ENCODE measurements at places on chromosomes 12 and 14.

DNA sequence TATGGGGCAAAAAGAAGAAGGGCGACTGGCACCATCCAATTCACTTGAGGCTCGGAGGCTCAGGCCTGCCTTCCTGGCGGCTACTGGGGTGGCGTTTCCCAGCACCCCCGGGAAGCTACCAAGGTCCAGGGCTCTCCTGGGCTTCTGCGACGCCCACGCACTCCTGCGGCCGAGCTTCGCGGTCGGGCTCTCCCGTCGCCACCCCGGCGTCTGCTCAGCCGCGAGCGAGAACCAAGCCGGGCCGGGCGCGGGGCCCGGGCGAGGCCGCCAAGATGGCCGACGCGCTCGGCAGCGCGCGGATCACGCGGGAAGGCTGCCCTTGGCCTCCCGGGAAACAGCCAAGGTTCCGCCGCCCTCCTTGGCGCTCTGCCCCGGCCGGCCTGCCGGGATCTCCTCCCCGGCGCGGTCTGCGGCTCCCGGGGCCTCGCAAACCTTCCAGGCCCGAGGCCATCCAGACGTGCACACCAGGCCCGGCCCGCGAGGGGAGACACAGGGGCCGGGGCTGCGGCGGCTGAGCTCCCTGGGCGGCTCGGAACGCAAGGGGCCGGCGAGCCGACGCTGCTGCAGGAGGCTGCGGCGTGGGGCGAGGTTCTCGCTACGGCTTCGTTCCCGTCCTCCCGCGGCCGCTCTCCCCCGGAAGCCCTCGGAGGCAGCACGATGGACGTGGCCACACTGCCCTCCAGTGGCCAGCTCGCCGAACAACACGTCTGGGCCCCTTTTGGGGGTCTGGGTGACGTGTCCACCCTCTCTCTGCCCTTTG, 23.5 kb upstream of the ZFP36L1 start:
- DNase-seq = peak; percentile 76

DNA sequence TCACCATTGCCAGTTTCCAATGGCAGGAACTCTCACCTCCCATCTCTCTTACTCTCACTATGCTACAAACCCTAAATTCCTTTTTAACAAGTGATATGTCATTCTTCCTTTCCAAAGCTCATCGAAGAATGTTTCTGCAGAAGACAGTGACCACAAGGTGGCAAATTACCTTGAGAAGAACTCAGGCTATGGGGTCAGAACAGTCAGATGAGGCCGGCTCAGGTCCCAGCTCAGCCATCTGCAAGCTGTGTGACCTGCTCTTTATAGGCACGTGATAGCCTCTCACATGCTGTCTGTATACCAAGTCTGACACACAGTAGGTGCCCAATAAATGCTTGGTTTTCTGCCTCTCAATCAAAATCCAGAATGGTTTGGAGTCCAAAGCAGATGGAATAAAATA, 80.7 kb downstream of the FOXN3 start:
- DNase-seq = no peak

GRCh38 chr12:24931666-24932405, 17.1 kb downstream of the BCAT1 start:
- no peak for DNase-seq

DNA sequence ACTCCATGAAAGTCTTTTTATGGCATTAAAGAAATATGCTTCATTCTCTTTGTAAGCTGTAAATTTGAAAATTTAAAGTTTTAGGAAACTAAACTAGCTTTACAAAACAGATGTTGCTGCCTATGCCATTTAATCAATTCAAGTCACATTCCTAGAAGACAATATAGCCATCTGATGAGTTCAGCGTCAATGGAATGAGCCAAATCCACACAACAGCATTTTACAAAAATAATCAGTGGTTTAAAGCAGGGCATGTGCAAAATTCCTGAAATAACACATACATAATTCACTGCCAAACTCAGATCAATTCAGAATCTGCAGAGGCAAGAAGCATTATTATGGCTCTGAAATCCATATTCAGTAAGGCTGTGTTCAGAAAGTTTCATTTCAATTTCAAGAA, 75.6 kb downstream of the MED13L start:
- DNase-seq = no peak

GRCh38 chr12:74722709-74723108, 185.1 kb downstream of the ATXN7L3B start:
- DNase-seq = no peak

DNA sequence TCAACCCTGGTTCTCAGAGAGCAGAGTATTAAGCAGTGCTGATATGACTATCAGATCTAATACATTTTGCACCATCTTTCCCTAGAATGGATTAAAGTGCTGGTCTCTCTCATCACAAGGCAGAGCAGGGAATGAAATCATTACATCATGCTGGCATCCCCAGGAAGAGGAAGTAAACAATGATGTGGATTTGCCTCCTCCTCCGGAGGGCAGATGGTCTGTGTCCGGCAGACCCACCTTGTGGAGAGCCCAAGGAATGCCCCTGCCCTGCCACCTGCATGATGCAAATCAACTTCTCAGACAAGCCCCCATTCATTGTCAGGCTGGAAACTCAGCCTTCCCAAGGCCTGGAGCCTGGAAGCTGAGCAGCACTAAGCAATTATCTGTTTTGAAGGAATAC, 1149.1 kb downstream of the VRK1 start:
- no peak for DNase-seq

- no peak for DNase-seq
These were observed 385.6 kb downstream of the ZFP36L1 start for GRCh38 chr14:68407285-68407684.

DNA sequence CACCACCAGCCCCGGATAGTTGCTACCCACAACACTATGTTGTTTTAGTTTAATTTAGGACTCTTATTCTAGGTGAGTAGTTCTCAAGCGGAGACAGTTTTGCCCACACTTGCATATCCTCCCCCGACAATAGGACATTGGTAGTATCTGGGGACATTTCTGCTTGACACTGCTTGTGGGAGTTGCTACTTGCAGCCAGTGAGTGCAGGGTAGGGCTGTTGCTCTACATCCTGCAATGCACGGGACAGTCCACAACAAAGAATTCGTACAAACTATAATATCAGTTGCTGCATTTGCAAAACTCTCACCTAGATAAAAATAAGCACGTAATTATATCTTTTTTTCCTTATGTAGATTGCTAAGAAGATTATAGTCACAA, 111.8 kb upstream of the DNM1L start:
- DNase-seq = no peak

DNA sequence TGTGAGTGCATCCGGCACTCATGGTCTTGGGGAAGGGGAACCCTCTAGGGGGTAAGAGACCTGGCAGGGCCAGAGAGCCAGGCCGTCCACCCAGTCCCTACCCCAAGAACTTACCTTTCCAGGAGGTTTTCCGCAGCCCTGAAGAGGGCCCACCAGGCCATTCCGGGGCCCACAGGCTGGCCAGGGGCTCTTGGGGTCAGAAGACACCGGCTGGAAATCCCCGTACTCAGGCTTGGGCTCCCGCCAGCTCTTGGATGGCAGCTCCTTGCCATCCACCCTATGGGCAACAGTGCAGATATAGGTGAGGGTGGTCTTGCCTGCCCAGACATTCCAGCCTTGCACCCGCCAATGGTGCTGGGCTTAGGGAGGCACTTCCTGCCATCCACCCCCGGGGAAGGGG, 34.6 kb downstream of the NCKAP5L start:
- no peak for DNase-seq

DNA sequence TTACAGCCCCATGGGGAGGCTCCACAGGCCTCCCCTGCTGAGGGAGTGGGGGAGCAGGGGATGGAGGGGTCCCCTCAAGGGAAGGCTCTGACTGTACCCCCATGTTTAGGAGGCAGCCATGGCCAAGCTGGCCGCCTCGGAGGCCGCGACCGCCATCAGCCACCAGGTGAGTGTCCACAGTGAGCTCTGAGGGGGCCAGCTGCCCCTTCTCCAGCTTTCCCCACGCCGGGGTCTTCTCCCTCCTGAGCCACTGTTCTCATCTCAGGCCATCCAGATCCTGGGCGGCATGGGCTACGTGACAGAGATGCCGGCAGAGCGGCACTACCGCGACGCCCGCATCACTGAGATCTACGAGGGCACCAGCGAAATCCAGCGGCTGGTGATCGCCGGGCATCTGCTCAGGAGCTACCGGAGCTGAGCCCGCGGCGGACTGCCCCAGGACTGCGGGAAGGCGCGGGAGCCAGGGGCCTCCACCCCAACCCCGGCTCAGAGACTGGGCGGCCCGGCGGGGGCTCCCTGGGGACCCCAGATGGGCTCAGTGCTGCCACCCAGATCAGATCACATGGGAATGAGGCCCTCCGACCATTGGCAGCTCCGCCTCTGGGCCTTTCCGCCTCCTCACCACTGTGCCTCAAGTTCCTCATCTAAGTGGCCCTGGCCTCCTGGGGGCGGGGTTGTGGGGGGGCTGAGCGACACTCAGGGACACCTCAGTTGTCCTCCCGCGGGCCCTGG, 13.6 kb downstream of the ACADS start:
- DNase-seq = no peak

DNA sequence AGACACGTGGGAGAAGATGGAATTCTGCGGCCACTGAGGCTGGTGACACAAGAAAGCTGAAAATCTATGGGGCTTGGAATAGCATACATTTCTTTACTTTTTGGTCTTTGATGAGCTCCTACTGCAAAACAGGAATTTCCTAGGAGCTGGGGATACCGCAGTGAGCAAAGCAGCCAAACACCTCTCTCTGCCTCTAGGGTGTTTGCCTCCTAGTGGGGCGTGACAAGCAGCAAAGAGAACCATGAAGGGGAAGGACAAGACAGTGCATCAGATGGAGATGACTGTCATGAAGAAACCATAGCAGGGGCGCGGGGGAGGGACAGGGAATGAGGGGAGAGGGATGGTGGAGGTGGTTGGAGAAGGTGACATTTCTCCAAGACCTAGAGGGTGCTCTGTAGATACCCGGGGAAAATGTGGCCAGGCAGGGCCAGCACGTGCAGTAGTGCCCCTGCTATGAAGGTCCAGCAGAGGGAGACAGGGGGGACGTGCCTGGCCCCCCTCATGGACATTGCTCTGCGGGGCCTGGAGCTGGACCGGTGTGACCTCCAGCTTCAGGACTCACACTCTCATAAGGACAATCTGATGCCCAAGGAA, 58.6 kb downstream of the SERPINA3 start:
- DNase-seq = no peak

DNA sequence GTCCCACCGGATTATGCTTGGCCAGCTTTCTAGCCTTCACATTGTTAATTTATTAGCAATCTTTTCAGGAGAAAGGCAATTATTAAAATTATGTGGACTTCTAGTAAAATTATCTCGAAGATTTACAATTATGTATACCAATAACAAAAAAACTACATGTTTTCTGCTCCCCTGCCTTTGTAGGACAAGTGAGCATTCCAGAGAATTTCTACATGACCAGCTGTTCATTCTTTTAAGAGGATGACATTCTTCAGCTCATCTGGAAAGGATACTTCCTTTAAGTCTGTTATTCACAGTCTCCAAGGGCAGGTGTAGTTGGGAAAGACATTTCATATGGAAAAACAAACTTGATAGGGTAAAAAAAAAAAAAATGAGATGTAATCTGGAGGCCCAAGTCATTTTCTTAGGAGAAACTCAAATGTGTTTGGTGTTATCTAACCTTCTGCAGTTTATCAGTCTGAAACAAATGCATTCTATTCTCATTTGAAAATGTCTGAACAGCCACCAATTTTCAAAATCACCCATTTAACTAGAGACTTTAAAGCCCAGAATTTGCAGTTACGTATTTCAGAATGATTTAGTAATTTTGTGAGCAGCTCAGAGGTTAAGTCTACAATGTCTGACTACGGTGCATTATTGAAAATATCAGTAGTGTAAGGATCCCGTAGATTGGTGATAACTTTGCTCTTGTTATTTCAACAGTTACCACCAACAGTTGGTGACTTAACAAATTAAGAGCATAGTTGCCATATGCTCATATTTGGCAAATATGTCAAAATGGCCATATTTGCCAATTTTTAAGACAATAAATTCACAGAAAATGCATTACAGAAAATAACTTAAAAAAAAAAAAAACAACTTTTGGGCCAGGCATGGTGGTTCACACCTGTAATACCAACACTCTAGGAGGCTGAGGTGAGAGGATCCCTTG, 1.8 kb upstream of the PHLDA1 start:
- DNase-seq = no peak

DNA sequence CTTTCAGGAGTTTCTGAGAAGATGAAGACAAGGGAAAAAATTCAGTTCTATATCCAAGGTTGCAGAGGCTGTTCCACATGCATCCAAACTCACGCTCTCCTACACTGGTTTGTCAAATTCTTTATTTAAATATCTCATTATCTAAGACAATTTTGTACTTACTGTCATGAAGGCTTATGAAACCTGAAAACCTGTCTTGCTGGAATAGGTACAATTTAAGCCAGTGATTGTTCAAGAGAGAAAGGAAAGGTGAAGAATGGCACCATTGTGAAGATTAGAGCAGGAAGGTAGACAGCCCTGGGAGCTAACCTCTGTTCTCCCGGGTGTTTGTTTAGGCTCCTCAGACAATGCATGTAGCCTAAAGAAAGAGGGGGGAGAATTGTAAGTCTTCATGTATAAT, 315.1 kb upstream of the PRKD1 start:
- no peak for DNase-seq

GRCh38 chr12:130418251-130418650, 80.6 kb downstream of the PIWIL1 start:
- DNase-seq = no peak

DNA sequence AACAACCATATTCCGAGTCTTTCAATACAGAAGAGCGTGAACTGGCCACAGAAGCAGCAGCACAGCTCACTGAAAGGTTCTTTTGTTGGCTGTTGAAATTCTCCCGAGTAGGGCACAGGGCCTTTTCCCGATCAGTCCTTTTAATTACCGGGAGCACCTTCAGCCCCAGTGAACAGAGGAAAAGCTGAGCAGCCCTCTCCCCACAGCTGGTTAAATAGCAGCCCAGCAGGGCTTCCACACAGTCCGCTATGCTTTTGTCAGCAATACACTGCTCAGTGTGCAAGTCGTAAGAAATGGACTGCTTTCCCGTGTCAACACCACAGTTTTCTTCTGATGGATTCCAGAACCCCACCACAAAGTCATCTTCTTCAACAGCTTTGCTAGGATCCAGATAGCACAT, 61.3 kb downstream of the DICER1 start:
- DNase-seq = no peak

DNA sequence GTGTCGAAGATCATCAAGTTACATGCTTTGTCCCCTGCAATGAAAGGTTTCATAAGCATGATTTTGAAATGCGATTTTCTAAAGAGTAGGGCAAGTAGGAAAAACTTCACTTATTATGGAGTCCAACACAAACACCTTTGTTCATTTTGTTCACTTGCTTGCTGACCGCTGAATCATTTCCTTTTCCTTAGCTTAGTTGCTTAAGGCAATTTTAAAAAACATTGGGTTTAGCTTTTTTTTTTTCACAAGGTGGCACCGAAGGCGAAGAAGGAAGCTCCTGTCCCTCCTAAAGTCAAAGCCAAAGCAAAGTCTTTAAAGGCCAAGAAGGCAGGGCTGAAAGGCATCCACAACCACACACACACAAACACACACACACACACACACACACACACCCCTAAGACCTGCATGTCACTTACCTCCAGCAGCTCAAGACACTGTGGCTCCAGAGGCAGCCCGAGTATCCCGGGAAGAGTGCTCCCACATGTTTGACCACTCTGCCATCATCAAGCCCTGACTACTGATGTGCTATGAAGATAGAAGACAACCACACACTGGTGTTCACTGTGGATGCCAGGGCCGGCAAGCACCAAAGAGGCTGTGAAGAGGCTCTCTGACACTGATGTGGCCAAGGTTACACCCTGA, 11.4 kb downstream of the MANSC1 start:
- DNase-seq = no peak

- no peak for DNase-seq
These were observed 2.7 kb downstream of the KHNYN start for GRCh38 chr14:24432259-24433131.

Measured in H54 (cell line).